Foreskin fibroblast (primary cell): ENCODE measurements at places on chromosomes 1 and 21.

- DNase-seq: peak; percentile 86
Observed at GRCh38 chr21:21163904-21164303, 165.7 kb downstream of the NCAM2 start.

GRCh38 chr1:115115521-115116161 is 26.3 kb upstream of the TSPAN2 start:
- no peak for DNase-seq

- DNase-seq: no peak
Observed at GRCh38 chr1:13757693-13758092, 57.7 kb downstream of the PRDM2 start.

GRCh38 chr1:88891951-88892340 is 579 bp upstream of the GTF2B start:
- DNase-seq: no peak

GRCh38 chr21:31008355-31008754 is 29.9 kb downstream of the KRTAP19-8 start:
- DNase-seq: no peak

GRCh38 chr1:228136901-228137300 is 3.2 kb upstream of the GUK1 start:
- no peak for DNase-seq

- DNase-seq: peak; percentile 69
Observed at GRCh38 chr1:169538998-169539871, 47.0 kb downstream of the F5 start.

DNA sequence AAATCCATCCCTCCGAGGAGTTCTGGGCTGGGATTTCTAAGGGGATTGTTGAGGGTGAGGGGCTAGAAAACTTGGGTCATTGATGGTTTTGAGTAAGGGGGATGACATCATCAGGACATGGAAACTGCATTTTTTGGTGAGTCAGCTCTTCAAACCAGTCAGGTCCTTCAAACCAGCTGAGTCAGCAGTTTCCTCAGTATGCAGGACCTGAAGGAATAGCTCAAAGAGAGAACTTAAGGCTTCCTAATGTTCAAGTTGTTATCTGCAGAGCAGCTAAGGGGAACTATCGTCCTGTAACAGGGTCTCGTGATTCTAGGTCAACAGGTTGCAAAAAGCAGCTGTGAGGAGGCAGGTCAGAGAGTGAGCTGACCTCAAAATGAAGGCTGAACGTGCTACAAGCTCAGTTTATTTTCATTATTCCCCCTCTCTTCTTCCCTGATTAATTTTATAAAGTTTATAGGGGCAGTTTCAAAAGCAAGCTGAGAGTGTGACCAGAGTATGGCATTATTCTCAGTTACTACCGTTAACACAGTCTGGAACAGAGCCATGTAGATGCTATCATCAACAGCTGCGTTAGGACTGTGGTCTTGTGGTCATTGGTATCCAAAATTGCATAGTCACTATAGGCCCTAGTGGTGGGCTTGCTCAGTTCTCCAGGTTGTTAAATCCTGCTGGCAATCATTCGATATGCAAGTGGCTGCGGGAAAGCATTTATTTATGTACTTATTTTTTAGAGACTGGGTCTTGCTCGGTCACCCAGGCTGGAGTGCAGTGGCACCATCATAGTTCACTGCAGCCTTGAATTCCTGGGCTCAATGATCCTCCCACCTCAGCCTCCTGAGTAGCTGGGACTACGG is 10.7 kb upstream of the SDC3 start:
- no peak for DNase-seq

DNA sequence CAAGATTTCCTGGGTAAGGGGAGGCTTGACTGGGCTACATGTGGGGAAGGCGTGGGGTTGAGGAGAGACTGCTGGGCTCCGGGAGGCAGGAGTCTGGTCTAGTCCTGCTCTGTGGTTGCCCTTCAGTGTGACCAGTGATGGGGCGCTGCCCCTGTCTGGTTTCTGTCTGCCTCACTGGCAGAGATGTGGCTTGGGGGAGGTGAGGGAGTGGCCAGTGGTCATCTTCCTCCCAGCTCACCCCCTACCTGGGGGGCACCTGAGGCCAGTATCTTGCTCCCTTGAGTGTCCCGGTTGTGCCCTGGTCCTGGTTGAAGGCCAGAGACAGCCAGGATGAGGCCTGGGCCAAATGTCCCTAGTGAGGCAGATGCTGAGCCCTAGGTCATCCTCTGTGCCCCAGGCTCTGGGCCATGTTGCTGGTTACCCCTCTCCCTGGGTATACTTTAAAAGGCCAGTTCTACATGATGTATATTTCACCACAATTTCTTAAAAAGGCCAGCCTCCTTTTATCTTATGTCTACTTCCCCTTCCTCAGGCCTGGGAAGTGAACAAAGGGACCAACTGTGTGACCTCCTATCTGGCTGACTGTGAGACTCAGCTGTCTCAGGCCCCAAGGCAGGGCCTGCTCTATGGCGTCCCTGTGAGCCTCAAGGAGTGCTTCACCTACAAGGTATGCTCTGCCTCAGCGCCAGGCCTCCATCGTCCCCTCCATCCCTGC is 10.5 kb downstream of the FAAH start:
- no peak for DNase-seq

GRCh38 chr1:87334351-87335174 is 5.9 kb downstream of the LMO4 start:
- DNase-seq: peak; percentile 75

- DNase-seq: peak; percentile 58
Observed at GRCh38 chr1:209190591-209191261, 392.8 kb upstream of the CAMK1G start.

- DNase-seq: peak; percentile 31
Observed at GRCh38 chr1:155272466-155273342, 600 bp downstream of the CLK2 start.

DNA sequence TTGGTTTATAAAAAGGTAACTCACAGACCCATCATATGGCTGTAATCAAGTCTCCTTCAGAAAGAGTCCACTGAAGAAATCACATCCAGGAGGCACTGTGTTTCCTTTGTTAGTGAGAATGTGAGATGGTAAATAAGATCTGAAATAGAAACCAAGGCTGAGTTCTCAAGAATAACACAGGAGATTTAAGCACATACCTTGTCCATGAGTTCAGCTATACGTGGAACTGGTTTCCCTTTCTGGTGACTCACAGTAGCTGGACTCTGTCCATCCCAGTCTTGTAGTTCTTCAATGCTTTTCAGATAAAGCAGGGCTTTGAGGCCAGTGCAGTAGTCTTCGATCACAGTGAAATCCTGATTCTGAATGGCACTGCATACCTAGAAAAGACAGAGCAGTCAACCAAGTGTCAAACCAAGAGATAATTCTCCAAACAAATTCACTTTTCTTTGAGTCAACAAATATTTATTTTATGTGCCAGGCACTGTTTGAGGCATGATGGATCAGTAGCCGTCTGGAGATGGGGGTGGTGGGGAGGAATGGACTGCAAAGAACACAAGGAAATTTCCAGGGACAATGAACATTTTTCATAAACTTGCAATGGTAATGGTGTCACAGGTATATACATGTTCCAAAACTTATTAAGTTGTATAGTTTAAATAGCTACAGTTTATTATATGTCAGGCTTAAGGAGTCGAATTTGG is 471.4 kb downstream of the PTBP2 start:
- peak; percentile 93 for DNase-seq

DNA sequence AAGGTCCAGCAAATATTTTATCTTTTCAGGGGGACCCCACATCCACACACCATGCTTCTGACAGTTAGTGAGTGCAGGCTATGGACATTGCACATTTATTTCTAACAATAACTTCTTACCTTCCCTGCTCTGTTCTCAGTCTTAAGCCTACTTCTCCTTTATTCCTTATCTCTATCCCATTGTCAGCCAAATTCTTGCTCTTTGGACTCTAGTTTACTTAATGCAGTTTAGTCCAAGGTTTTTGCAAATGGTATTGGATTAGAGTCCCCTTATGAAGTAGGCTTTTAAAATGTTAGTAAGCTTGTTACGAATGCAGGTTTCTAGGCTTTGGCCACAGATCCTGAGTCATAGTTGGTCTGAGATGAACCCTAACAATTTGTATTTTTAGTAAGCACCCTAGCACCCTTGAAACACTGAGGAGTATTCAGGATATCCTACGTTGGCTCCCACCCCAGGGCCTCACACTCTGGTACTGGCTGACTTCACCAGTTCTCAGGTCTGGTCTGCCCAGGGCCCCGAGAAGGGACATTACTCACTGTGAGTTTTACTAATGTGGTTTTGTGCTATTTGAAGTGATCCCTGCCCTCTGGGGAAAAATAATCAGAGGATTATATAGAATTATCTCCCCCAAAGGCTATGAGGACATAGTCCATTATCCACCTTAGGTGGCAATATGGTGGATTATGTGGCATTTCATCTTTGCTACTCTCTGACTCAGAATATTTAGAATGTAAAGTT is 239.5 kb downstream of the TGFB2 start:
- no peak for DNase-seq

DNA sequence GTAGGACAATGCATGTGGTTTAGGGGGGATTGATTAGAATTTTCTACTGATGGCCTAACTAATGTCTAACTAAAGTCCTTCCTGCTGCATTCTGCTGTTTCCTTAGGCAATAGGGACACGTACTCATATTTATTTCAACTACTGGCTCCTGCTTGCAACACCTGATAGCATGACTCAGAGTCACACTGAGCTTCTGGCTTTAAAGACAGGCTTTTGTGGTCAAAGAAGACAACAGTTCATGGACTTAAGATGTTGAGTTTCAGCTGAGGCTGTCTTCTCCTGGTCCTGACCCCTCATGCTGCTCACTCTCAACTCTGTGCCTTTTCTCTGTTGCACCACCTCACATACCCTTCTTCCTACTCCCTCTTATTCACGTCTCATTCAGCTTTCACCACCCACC is 29.1 kb upstream of the TRABD2B start:
- DNase-seq: no peak

DNA sequence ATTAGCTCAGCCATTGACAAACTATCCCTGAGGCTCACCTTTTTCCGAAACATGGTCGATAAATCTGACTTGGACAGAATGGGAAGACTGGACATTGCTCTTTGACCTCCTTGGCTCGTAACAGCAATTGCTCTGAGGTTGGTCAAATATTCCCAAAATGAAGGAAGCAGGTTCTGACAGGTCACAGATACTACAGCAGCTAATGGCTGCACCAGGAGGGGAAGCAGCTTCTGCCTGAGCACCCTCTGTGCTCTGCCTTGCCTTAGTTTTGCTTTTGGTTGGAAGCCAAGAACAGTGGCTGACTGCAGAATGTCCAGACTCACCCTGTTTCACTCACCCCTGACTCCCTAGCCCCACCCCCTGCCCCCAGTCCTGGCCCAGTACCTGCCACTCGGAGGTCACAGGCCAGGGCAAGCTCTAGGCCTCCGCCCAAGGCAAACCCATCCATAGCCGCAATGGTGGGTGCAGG is 15.4 kb downstream of the ECHDC2 start:
- no peak for DNase-seq

- no peak for DNase-seq
Observed at GRCh38 chr1:119550381-119550780, 43.4 kb downstream of the HSD3B1 start.

GRCh38 chr1:162704673-162705424 is 72.6 kb downstream of the DDR2 start:
- no peak for DNase-seq

GRCh38 chr1:183148599-183148998 is 37.5 kb upstream of the LAMC2 start:
- DNase-seq: peak; percentile 71

DNA sequence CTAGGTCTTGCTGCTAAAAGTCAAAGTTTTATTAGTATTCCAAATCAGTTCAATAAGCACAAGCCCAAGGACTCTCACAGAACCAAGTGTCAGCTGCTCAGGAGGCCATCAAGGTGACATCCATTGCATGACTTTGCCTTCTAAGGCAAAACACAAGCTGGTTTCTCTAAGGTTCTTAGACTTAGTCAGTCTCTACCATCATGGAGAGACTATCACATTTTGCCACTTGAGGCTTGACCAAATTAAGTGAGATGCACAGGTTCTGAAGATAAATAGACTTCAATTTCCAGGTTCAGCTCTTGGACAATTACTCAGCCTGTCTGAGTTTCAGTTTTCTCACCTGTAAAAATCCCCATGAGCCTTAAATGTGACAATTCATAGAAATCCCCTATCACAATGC is 29.0 kb downstream of the TRIT1 start:
- DNase-seq: no peak

DNA sequence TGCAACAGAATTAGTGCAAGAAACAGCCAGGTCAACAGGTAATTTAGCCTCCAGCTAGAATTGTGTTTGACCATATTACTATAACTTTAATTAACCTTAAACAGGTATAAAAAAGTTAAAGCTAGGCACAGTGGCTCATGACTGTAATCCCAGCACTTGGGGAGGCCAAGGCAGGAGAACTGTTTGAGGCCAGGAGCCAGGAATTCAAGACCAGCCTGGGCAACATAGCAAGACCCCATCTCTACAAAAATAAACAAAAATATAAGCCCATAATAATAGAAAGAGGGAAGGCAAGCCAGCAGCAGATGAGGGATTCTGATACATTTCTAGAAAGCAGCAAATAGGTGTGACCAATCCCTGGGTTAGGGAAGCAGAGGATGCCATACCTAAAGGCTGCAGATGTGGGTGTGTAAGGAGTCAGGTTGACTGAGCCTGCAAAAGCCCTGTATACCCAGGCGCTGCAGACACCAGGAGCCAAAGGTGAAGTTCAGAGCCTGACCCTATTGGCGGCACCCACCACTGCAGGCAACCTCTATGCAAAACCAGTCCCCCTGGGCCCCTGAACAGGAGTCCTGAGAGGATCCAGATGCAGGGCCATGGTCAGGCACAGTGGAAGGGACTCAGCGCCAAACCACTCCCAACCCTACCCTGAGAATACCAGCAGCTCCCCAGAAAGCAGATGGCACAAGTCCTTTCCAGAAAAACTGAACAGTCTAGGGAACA is 19.3 kb upstream of the LSS start:
- DNase-seq: no peak

DNA sequence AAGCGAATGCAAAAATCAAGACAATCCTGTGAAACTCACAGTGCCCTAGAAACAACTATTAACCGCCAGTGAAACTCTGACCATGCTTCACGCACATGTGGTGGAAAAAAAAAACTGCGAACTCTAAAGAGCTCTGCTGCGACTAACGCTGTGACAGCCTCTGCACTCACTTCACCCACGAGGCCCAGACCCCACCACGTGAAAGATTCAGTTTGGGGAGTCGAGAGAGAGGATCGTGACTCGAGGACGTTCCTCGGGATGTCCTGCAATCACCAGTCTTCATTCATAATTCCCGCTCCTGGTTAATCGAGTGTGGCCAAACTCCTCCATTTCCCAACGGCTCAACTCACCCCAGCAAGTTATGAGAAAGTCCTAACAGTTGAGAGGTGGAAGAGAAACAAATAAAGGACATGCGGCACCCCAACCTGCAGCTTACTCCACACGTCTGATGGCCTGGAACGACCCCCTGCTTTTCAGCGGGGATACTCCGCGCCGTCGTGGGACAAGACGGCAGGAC is 1.1 kb downstream of the SERBP1 start:
- DNase-seq: no peak

DNA sequence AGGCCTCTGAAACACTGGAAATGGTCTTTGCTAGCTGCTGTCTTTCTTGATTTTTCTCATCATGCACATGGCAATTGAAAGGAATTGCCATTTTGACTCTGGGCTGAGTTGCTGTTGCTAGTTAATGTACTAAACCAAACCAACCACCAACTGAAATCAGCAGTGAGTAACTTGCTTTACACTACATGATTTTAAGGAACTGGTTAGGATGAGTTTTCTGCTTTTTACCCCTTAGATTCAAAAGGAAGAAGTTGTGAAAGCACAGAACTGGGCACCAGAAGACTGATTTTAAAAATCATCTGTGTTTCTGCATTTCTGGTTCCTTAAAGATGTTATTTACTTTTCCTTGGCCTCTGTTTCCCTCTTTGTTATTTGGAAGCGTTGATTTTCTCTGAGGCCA is 361.9 kb downstream of the HLX start:
- no peak for DNase-seq

- DNase-seq: no peak
Observed at GRCh38 chr1:159266832-159267231, 35.3 kb upstream of the FCER1A start.
